CD4-positive, alpha-beta T cell treated with Interleukin-2 at 100 ng/mL for 4 hours (primary cell): ENCODE measurements at places on chromosomes 1 and 21.

GRCh38 chr1:207817166-207817565 lies 65.3 kb downstream of the CD46 start:
- no peak for DNase-seq

- DNase-seq, result no peak
Measured at GRCh38 chr1:27402349-27402754, 9.9 kb downstream of the GPR3 start.

GRCh38 chr1:43052786-43053439 lies 94.2 kb upstream of the SLC2A1 start:
- no peak for DNase-seq

GRCh38 chr1:85366391-85367170 lies 90.1 kb upstream of the BCL10 start:
- no peak for DNase-seq

DNA sequence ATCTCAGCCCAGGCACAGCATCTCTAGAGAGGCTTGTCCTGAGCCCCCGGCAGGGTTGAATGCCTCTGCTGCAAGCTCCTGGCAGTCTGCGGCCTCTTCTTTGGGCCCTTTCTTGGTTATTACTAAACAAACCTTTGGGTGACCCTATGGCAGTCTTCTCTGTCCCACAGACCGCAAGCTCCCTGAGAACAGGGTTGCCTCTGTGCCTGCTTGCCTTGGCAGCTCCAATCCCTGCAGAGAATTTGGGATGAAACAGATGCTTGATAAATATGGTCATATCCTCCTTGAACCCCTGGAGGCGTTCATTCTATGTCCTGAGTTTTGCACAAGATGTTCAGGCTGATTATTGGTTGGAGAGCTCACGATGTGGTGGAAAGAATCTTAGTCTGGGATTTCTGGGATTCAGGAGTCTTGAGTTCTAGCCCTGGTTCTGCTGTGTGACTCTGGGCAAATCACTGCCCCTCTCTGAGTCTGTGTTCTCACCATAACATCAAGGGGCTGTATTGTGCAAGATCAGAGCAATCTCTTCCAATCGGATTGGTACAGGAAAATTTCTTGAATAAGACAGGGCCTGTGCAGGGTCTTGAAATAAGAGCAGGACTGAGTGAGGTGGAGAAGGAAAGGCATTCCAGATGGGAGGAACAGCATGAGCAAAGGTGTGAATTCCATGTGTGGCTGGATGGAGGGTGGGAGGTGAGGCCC lies 49.6 kb downstream of the EDN2 start:
- no peak for DNase-seq
